ENCODE measurements at places on chromosomes 3 and 15.

GRCh38 chr3:172193436-172193835 lies 154.1 kb downstream of the FNDC3B start:
- DNase-seq = no peak

DNA sequence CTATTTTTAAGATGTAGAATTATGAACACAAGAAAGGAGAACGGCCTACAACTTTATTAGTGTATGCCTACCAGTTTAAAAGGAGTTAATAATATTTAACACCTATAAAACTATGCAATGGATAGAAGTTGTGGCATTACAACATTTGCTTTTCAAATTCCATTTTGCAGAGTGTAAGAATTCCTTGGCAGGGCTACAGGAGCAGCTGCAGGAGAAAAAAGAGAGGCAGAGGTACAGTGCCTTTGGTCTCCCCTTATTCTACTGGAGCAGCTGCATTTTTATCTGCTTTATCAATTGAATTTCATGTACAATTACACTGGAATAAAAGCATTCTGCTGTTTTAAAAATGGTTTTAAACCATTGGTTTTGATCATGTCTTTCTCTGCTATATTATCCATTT lies 145.7 kb upstream of the KCNH8 start:
- DNase-seq = peak; percentile 58

DNA sequence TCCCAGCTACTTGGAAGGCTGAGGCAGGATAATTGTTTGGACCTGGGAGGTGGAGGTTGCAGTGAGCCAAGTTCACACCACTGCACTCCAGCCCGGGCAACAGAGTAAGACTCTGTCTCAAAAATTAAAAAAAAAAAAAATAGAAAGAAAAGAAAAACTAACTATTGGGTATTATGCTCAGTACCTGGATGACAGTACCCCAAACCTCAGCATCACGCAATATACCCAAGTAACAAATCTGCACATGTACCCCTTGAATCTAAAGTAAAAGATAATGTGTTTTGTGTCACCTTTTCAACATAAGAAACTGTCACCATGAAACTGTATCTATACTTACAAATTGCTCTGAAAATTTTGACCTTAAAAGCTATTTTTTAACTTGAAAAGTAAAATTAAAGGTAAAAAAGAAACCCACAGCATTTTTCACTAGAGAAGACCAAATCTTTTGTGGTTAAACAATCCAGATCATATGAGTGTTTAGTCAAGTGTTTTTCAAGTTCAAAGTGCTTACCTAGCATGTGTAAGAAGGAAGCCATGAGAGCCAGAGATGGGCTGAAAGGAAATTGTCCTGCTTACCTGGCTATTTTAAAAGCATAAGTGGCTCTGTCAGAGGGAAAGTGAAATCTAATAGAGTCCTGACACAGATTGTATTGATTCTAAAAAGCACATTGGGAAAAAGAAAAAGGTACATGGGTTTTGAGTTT lies 50.5 kb downstream of the MYO1E start:
- DNase-seq = no peak

GRCh38 chr3:116059421-116060096 lies 385.7 kb downstream of the LSAMP start:
- DNase-seq = no peak

DNA sequence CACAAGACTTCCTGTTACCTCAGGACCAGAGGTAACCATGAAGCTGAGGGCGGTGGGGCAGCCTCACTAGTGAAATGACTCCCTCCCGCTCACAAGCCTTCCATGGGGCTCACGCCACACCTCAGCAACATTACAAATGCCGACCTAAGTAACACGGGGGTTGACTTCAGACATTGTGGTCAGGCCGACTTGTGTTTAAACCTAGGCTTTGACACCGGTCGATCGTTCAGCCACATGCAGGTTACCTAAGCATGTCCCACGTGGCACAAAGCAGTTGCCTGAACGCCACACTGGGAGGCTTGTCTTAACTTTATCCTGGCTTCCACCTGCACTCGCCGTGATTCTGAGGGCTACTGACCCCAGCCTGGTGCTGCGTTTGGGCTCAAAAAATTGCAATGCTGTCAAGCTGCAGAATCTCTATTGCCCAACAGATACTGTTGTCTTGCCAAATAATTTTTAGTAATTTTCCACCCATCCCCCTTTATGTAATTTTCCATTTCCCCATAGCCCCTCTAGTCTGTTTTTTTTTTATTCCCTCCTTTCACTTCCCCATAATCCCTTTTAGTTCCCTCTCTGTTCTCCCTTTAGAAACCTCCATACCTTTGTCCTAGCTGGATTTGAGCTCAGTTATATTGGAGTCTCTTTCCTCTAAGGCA lies 158.6 kb upstream of the RGMA start:
- no peak for DNase-seq

DNA sequence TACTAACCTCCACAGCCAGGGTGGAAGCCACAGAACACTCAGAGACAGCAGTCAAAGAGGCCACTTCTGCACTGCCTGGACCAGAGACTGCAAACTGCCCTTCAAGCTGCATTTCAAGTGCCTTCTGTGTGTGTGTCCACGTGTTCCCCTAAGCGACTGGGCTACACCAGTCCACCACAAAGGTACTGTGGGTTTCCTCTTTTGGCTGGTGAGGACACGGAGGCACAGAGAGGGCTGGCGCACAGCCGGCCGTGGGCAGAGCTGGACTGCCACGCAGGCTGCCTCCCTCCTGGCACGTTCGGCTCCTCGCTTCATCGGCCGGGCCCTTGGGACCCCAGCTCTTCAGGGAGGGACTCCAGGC lies 60.9 kb downstream of the MGLL start:
- DNase-seq = no peak

- DNase-seq = no peak
Measured at GRCh38 chr3:16236856-16237393, 27.8 kb downstream of the DPH3 start.

GRCh38 chr3:180828723-180829408 lies 83.6 kb upstream of the FXR1 start:
- no peak for DNase-seq

DNA sequence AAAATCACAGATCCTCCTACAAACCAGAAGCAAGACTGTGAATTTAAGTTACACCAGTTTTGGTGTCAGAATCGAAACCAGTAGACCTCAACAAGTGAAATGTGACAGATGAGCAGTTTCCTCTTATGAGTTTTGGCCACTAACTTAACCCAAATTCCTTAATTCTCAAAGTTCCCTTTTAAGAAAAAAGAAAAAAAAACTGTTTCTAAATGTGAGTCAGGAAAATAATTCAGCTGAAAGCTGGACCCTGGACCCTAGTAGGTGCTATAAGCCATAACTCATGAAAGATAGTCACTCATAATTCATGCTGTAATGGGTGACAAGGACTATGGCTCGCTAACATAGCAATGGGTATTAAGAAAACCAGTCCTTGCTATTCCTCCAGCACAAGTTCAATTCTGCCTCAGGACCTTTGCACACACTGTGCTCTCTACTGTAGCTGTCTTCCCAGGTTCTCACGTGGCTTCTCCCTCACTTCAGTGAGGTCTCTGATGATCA lies 9.0 kb upstream of the THRB start:
- no peak for DNase-seq

GRCh38 chr3:62462104-62462762 lies 88.9 kb upstream of the FEZF2 start:
- DNase-seq = no peak

DNA sequence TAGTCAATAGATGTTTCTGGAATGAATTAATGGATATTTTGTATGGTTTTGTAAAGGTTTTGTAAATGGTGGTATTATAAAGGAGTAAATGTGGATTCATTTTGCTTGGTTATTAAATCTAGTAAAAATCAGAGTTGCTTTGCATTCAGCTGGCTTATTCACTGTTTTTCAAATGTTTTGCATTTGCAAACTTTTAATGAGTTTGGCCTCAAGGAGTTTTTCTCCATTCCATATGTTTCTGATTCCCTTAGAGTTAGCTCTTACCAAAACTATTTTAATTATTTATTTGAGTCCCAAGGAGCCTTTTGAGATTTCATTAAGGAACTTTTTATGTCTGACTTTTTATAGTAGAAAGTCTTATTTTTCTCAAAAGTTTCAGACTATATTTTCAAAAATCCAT lies 992.2 kb downstream of the DIPK2A start:
- DNase-seq = peak; percentile 7

DNA sequence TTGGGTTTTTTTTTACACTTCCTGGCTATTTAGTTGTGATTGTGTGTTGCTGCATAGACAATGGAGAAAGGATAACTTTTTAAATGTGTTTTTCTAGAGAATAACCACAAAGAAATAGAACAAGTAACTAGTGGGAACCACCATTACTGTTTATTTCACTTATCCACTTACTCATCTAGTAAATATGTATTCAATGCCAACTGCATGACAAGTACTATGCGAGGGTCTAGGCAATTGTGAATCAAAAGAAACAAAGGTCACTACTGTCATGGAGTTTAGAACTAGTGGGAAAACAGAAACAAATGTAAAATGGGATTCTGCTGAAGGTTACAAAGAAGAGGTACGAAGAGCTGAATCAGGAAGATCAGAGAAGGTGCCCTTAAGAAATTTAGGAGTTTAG lies 600.9 kb upstream of the ROBO2 start:
- DNase-seq = no peak

DNA sequence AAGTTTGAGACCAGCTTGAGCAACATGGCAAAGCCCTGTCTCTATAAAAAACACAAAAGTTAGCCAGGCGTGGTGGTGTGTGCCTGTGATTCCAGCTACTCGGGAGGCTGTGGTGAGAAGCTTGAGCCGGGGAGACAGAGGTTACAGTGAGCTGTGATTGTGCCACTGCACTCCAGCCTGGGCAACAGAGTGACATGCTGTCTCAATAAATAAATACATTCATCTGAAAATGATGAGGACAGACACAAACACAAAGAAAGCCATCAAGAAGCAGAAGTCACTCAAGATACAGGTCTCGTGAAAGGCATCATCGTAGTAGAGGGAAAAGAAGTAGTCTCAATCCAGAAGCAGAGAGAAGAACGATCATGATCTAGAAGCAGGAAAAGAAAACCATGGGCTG lies 18.1 kb downstream of the AP3S2 start:
- DNase-seq = no peak

GRCh38 chr3:186185194-186185787 lies 76.4 kb upstream of the ETV5 start:
- no peak for DNase-seq

GRCh38 chr3:45929042-45929679 lies 14.1 kb upstream of the CXCR6 start:
- peak; percentile 43 for DNase-seq

DNA sequence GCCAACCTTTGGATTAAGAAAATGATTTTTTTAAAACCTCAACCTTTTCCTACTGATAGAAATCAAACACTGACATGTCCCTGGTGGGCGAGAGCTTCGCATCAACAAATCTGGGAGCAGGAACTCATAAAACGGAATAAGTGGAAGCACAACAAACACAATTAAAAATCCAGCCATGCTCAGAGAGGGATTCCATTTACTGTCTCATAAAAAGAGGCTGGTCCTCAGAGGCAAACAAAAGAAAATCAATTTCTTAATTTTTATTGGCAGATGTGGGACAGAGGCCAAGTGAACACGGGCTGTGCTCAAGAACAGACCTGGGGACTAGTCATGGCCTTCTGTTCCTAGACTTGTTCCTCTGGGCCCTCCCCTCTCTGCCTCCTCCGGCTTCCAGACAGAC lies 214.5 kb downstream of the NTRK3 start:
- no peak for DNase-seq

DNA sequence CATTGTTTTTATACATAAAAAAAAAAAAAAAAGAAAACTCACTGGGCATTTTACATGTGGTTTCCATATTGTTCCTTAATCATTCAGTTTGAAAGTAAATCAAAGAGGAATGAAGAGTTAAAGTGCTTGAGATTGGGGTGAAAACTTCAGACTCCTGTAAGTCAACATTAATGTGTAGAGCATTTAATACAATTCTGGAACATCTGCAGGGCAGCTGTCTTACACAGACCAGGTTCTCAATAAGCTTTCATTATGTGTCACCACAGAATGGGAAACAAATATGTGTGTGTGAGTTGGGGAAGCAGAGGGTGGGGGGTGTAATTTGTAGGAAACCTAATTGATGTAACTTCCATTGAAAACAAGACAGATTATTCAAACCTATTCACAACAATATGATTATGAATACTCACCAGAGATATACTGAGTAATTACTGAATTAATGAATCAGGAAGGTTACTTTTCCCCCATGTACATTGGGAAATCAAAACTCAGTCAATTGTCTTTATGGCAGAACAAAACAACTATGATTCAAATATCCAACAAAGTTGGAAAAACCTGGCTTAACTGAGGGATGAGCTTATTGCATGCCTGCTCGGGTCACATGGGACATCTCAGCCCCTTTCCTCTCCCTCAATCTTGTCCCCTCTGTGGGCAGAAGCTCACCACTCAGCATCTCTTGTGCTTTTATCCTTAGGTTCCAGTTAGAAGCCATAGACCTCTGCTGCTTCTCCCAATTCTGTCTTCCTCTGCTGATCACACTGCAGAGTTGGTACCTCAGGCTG lies 281.2 kb upstream of the THBS1 start:
- DNase-seq = no peak

DNA sequence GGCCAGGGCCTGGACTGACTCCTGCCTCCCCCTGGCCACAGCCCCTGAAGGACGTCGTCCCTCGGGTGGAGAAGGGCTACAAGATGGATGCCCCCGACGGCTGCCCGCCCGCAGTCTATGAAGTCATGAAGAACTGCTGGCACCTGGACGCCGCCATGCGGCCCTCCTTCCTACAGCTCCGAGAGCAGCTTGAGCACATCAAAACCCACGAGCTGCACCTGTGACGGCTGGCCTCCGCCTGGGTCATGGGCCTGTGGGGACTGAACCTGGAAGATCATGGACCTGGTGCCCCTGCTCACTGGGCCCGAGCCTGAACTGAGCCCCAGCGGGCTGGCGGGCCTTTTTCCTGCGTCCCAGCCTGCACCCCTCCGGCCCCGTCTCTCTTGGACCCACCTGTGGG lies 10.3 kb upstream of the LMAN1L start:
- no peak for DNase-seq

- no peak for DNase-seq
Measured at GRCh38 chr15:28104326-28104725, 5.2 kb upstream of the OCA2 start.

DNA sequence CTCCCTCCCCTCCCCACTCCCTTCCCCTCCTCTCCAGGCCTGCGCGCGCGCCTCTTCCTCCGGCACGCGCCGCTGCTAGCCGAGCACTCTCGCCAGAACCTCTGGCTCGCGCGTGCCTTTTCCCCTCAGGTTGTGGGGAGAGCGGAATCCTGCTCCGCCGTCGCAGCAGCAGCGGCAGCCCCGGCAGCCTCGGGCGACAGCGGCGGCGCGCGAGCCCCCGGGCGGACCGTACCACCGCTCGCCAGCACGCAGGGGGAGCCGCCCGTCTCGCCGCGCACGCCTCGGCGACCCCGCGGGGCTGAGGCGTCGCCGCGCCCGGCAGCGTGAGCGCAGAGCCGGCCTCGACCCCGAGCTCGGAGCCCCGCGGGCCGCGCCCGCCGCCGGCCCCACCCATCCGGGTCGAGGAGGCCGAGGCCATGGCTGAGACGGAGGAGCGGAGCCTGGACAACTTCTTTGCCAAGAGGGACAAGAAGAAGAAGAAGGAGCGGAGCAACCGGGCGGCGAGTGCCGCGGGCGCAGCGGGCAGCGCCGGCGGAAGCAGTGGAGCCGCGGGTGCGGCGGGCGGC lies at the start of gene CDV3:
TSS of gene CDV3 (plus strand) at position 58 of the 566 bp plus-strand sequence. CDS start at position 417, 359 bp downstream.
- no peak for DNase-seq

All from tongue (tissue), 3 donors.